Neural progenitor cell (in vitro differentiated cells): ENCODE measurements at places on chromosomes 2 and 18.
A peak's percentile ranks its signal among the peaks of the same experiment; 100 is the strongest.

DNA sequence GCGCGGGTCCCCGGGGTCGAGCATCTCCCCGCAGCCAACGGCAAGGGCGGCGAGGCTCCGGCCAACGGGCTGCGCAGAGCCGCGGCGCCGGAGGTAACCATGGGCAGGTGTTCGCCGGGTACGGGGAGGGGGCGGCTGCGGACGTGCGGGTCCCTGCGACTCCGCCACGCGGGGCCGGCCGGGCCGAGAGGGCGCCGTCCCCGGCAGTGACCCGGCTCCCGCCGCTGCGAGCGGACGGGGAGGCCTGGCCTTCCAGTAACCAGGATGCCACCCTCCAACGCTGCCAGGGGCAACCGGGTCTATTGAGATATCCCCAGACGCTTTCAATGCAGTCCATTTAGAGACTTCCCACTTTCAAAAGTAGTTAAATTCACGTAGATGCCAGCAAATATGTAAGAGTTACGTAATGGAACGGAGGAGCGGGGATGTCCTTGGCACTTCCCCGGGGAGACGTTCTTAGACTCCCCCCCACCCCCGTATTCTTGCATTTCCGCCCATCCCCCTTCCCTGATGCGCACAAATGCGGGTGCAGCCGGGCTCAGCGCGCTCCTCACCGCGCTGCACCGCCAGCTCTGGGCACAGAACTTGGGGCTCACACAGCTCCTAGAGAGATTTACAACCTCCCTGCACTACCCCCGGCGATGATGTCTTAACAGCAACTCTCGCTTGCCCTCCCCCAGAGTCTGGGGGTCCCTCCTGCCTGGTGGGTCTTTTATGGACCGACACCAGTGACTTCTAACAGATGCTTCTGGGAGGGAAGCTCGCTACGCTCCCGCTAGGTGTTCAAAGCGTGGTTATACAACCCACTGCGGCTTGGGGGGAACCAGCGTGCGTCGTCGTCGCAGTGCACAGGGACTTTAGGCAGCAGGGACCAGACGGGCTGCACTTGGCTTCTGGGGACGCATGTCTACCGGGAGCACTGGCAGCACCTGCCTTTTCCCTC is 657 bp downstream of the SGPP2 start:
- peak; percentile 44 for DNase-seq

DNA sequence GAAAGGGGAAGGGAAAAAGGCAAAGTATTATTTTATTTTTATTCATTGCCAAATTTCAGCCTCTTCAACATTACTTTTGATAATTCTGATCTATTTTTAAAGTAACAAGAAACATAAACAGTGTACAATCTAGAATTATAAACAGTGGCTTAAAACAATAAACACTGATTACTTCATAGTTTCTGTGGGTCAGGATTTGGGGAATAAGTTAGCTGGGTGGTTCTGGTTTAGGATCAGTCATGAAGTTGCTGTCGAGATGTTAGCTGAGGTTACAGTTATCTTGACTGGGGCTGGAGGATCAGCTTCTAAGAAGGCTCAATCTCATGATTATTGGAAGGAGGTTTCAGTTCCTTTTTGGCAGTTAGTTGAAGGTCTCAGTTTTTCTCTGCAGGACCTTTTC is 109.2 kb downstream of the SCN2A start:
- no peak for DNase-seq

DNA sequence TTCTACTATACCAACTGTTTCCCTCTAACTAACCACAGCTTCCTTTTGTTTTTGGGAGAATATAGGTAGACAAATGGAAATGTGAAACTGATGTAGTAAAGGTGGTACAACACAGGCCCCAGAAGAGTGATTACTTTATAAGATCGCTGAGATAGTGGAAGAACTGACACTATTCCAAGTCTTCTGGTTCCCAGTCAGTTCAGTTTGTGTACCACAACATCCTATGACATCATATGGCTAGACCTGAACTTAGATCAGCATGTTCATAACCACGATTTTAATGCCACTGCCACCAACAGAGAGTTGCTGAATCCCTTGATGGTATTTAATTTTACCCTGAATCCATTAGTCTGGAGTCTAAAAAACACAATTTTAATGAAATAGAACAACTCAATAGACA is 328.9 kb downstream of the GPD2 start:
- no peak for DNase-seq

GRCh38 chr2:120991441-120991840 is 255.8 kb downstream of the GLI2 start:
- no peak for DNase-seq

DNA sequence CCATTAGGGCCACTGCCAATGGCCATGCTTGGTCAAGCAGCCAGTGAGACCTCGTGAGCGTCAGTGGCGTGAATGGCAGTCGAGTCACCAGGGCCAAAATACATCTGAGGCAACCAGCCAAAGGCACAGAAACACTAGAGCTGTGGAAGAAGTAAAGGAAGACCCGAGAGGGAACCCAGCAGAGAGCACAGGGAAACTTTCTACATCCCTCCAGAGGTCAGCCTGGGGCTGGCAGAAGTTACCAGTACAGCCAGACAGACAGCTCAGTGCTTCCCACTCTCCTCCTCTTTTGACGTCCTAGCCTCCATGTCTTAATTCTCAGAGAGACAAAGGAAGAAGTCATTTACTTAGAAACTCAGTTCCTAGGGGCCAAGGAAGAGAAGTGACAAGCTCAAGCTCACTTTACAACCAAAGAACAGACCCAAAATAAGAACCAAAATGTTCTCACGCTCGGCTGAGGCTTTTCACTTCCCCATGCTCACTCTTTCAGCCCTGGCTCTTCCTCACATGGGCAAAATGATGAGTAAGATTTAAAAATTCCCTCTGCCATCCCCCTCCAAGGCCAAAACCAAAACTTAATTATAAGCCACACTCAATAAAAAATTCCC is 8.7 kb downstream of the CYRIA start:
- DNase-seq, result no peak
